Central memory CD4-positive, alpha-beta T cell (primary cell): ENCODE measurements at places on chromosomes 2 and 18.

GRCh38 chr2:231189571-231190495 is 8.6 kb upstream of the ARMC9 start:
- DNase-seq: no peak

GRCh38 chr2:42547014-42547413 is 21.4 kb upstream of the MTA3 start:
- no peak for DNase-seq

DNA sequence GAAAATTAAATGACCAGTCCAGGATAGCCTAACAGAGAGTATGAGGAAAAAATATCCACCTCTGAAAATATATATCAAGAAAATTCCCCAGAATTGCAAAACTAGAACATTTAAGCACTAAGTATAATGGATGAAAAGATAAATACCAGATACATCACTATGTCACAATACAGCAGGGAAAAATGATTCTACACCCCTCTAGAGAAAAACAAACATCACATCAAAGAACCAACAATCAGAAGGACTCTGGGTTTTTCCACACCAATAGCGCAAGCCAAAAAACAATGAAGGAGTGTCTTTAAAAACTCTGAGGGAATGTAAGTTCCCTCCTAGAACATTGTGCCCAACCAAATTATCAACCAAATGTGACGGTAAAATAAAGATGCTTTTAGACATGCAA is 13.7 kb downstream of the BUB1 start:
- DNase-seq: no peak

GRCh38 chr2:47695800-47696477 is 87.0 kb upstream of the MSH6 start:
- no peak for DNase-seq

DNA sequence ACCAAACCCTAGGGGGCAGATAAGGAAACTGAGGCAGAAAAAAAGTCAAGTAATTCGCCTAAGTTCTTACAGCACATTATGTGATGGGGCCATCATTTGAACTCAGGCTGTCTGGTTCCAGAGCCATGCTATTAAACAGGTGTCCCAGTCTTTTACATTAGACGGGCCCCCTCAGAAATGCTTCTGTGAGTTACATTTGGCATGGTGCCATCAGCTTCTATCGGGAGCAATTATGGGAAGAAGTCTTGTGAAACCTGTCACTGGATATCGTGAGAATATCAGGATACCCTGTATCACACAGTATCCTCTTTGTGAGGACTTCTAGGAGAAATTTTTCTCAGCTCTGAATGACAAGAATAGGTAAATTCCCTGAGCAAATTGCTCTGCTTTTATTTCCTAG is 143.7 kb upstream of the NOSTRIN start:
- DNase-seq: no peak

- no peak for DNase-seq
Measured at GRCh38 chr2:86636842-86637241, 13.2 kb upstream of the RNF103 start.

GRCh38 chr2:176455816-176456291 is 186.6 kb downstream of the MTX2 start:
- no peak for DNase-seq
